Left renal pelvis (tissue), 4 donors: ENCODE measurements at places on chromosomes 1 and 21.

DNA sequence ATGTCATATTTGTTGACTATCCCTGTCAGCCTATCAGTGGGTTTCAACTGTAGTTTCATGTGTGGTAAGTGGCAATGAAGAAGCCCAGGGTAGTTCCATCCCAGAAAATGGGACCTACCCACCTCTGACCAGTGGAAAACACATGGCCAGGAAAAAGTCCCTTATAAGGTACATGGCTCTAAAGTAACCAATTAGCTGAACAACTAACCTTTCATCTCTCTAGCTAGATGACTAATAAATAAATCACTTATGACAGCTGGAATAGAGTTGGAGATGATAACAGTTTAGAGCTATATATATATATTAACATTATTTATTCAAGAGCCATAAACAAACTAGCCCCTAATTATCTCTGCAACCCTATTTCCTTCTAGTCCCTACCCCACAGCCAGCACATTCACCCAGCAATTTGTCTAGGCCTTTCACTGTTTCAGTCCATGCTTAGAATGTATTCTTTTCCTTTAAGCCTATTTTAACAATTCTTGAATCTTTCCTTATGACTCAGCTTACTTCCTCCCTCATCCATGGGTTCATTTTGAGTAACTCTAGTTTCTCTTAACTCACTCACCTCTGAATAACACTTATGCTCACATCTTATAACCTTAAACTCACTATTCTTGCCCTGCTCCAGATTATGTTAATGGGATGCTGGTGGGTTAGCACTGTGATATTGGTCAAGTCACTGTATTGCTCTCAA lies 83.7 kb downstream of the TNFSF18 start:
- DNase-seq, result no peak

- DNase-seq, result peak; percentile 0
Observed at GRCh38 chr1:100265562-100265930, 470 bp upstream of the RTCA start.

- no peak for DNase-seq
Observed at GRCh38 chr1:59184365-59184905, 112.5 kb upstream of the FGGY start.

- DNase-seq, result no peak
Observed at GRCh38 chr1:192904438-192904895, 95.6 kb downstream of the RGS2 start.

DNA sequence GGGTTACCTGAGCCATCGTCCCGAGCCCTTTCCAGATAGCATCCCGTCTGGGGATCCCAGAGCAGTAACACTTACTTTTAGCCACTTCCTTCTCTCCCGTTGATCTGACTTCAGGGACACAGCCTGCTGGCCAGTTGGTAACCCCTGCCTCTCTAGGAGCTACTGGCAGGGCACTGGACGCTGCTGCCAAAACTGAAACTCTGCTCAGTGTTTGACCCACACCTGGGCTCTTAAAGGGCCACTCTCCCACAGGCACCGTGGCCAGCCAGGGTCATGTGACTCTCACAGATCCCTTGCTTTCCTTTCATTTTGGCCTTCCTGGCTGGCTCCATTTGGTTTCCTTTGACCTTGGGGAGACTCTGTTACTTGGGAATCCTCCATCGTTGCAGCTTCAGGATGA lies at the start of gene PIGR:
Gene PIGR (minus strand): TSS at position 206 of the 400 bp plus-strand sequence. CDS start 5,935 bp downstream, outside the sequence.
- no peak for DNase-seq
